ENCODE measurements at places on chromosomes 1 and 21.

DNA sequence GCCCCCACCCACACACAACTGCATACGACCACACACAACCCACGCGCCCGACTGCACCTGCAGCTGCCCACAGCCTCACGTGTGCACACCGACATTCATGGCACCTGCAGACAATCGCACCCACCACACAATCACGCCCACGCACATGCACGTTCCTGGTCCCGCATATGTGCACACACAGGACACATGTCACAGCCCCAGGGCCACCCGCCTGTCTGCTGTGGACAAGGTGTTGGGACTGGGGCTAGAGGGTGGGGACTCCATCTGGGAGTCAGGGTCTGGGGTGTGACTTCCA lies 56.4 kb downstream of the ARHGEF16 start:
- DNase-seq, result no peak

DNA sequence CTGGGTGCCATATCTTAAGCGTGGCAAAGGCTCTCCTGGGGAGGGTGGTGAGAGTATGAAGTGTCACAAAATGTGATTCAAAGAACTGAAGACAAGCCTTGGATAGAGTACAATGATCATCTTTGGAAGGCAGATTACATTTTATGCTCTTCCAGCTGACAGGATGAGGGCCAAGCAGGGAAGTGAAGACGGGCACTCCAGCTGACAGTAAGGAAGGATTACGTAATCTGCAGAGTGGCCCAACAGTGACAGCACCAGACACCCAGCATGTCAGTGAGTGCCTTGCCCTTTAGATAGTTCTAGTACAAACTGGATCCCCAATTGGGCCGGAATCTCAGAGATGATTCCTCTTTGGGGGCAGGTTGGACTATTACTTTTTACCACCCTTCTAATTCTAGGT lies 52.7 kb downstream of the UBE2T start:
- no peak for DNase-seq

DNA sequence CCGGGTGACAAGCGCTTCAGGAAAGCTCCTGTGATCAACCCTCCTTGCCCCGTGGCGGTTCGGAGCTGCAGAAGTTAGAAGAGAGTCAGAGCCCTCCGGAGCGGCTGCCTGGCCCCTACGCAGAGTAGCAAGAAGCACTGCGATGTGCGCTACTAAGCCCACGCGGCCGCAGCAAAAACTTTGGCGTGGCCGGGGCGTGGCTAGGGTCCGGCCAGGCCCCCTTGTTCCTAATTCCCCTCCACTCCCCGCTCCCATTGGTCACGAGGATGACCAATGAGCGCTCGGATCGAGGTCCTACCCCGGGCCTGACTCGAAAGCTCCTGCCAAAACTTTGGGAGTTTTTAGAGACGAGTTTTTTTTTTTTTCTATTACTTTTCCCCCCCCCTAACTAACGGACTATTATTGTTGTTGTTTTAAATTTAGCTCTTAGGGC lies at the start of gene HLX:
Gene HLX, plus strand, starts transcription at position 368 of the 433 bp plus-strand sequence. CDS start 415 bp downstream, outside the sequence.
- DNase-seq, result no peak

DNA sequence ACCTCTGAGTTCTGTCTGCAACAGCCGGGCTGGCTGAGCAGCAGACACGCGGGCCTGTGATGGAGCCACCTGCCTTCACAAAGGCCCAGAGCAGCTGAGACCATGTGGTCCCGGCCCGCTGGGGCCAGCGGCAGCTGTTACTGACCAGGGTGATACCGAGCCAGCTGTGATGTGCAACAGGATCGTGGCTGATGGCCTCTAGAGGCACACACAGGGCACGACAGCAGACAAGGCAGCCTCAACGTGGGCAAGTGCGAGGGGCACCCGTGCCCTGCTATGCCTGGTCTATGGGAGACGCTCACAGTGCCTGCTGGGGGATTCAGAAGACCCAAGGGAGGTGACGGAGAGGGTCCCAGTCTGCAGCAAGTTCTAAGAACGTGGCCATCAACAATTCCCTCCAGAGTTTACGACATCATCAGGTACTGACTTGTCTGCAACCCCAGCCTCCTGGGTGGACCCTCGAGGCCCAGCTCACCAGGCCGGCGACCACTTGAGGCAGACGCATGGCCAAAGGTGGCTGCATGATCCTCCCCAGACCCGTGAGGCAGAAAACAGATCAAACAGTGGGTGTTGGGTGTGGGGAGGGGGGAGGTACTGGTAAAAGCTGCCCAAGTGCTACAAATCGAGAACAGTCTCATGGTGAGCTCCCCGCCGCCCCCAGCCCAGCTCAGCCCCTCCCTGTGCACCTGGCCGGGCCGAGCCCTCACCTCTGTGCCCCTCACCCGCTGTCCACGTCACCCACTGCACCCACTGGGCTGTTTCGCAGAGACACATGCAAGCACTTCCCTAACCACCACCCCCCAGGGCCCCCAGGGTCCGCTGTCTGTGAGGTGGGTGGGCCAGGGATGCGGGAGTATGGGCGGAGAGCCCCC lies 6.0 kb downstream of the POFUT2 start:
- no peak for DNase-seq

- DNase-seq, result no peak
Observed at GRCh38 chr1:37053173-37053572, 18.9 kb upstream of the GRIK3 start.

DNA sequence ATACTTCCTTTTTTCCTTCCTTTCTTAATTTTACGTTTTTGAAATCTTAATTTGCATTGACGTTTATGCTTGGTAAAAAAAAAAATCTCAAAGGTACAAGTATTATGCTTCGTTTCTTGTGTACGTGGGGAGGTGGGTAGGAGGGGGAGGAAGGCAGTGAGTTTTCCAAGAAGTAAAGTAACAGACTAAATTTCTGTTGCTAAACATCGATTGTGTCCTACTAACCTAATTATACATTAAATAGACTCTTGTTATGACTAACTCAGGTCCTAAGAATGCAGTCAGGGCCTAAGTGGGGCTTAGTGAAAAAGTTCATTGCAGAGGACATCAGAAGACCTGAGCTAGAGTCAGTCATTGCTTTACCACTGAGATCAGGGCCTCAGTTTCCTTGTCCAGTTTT lies 17.5 kb downstream of the NEK7 start:
- no peak for DNase-seq

GRCh38 chr1:11985851-11986250 lies 5.6 kb downstream of the MFN2 start:
- DNase-seq, result no peak

- DNase-seq, result no peak
Observed at GRCh38 chr1:1001057-1001783, 1.3 kb upstream of the HES4 start.

DNA sequence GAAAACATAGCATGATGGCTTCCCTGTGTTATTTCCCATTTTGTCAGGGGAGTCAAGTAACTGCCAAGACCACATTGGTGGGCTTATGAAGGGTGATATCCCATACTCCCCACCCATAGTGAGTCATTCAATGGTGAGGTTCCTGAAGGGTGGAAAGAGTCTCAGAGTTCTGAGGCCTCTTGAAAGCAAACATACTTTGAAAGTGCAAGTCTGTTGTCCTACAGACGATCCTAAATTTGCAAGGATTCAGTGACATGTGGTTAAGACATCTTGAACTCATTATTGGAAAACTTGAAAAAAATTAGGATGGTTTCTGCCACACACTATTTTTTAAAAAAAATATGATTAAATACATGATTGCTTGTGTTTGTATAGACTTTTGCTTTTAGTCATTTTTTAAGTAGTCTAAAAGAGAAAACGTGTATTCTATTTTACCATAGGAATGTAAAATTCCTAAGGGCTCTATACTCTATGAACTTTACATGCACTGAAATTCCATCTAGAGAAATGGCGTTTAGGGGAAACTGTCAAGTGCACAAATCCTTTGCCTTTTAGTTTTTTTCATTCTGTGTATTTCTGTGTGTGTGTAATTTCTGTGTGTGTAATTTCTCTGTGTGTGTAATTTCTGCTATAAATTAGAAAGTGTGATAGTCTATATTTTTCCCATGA lies 225.5 kb upstream of the ADAMTS5 start:
- no peak for DNase-seq

DNA sequence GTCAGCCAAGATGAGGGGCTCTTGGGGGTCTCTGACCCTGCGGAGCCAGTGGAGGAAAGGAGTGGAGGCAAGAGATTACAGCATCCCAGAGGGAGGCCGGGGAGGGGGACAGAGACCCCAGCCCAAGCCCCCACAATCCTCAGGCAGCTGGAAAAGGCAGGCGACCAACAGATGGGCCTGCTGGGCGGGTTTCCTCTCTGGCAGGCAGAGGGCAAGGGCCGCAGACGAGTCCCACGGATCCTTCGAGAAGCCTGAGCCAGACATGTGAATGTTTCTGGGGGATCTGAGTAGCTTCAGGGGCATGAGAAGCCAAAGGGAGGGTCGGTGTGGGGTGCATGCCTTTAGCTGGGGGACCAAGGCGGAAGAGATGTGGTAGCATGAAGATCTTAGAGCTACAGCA lies 2.1 kb upstream of the PLEKHA6 start:
- no peak for DNase-seq

DNA sequence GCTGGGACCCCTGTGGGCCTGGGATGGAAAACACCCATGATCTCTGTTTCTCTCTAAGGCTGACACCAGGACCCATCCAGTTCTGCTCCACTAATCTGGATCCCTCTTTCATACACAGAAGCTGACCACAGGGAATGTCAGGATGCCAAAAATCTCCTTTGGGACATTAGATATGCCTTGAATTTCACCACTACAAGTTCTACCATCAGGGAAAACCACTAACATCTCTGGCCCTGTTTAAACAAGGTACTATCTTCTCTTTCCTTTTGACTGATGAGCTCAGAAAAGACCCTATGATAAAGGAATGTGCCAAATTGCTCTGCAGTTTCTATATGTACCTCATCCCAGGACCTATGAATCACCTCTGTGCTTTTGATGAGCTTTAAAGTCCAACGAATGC lies 10.2 kb upstream of the PLXNA2 start:
- no peak for DNase-seq

DNA sequence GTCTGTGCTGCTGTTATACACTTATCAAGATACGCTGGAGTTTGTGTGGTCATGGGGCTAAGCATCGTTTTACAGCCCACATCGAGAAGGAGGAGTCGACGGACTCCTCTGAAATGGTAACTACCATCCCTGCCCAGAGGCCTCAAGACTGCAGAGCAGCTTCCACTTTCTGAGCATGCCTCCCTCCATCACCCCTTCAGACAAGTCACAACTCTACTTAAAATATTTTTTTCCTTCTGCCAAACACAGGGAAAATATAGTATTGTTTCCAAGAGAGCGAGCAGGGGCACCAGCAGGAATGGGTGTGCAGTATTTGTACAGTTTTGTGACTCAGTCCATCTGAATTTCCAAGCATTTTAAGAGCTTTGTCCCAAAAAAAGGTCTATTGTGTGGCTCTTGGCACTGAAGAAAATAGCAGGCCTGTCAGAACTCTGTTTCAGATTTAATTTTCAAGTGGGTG lies 14.1 kb downstream of the EVA1C start:
- DNase-seq, result no peak

GRCh38 chr1:51294566-51295184 lies 35.7 kb downstream of the TTC39A start:
- DNase-seq, result no peak

DNA sequence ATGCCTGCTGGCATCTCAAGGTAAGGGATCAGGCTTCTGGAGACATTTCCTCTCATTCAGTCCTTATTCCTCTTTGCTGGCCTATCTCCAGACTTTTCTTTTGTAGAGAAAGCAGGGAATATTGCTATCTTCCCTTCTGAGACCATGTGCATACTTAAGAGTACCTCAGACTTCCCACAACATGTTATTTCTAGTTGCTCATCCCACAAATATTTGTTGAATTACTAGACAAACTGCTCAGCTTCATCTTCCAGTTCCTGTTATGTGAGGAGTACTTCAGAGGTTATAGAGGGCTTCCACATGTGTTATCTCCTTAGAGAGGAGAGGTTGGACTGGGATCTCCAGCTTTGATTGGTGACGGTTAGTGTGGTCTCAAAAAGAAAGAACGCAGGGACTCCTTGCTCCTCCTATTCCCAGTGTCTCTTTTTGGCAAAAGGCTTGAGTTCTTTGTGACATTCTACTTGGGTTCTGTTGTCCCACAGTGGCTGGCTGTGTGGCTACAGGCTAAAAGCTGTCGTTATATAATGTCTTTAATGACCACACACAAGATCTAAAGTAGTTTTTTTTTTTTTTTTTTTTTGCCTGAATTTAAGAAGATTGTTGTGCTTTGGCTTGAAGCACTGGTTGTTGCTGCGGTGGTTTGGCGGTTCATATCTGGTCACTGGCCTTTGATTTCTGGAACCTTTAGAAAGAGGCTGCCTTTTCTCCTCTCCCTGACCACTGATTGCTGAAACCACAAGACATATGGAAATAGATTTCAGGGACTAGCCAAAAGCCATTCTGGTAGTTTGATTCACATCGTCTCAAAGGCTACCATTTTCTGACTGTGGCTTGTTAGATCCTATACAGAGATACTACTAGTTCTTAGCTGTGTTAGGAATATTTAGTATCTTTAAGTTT lies 78.7 kb downstream of the FGGY start:
- DNase-seq, result no peak

DNA sequence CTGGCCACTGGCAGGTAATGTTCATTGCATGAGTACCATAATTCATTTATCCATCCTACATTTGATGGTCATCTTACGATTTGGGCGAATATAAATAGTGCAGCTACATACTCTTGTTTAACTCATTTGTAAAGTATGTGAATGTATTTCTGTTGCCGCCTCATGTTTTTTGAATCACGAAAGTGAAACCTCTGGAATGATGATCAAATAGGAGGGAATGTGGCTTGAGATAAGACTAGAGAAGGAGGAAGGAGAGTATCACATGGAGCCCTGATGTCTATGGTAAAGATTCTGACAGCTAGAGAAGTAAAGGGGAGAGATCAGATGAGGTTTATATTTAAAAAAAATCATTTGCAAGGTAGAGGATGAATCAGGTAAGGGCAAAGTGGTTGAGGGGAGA lies 8.0 kb downstream of the MRPS14 start:
- no peak for DNase-seq

DNA sequence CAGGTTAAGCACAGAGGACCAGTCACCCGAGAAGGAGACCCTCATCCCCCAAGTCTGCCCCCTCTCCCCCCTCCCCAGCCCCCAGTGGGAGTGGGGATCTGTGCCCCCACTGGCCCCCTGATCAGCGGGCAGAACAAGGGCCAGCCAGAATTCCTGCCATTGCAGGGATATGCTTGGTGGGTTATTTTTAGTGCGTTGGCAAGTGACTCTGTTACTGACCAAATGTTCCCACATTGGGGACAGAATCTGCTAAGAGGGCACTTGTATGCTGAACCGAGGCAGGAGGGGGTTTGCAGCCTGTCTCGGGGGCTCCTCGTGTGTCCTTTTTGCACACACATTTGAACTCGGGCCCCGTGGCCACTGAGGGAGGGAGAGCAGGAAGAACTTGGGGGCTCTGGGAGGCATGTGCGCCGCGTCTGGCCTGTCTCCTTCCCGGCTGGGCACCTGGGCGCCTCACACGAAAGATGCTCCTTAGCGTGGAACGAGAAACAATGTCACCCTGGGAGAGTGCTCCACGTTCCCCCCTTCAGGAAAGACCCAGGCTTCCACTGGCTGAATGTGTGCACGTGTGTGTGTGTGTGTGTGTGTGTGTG lies 66.4 kb upstream of the CASZ1 start:
- no peak for DNase-seq
